ENCODE measurements at places on chromosomes 4 and X. TPM values are rescaled to one million over a fixed set of nuclear protein-coding genes. Genes with fewer than 3 reads are reported as not detected.

GRCh38 chr4:16977081-16977480, 78.6 kb upstream of the LDB2 start:
- no peaks in the 10 kb centered on the region for H3K27me3 ChIP-seq
- no peak for DNase-seq
- H3K4me1 ChIP-seq = no peaks in the 10 kb centered on the region

DNA sequence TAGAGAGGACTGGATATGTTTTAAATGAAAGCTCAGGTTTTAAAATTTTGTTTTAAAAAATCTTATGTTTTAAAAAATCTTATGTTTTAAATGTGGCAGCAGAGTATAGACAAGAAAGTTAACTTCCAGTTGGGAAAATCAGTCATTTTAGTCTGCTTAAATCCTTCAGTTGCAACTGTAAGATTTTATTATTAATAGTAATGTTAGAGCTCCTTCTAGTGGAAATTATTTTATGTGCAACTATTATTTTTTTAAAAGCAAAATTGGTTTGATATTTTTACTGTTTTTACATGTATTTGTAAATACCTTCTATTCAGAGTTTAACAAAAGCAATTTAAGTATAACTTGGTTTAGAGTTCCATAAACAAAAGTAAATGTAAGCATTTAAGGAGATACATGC, 8.5 kb upstream of the NUDT6 start:
- H3K4me1 ChIP-seq = no peaks in the 10 kb centered on the region
- peaks cover 5% of the 10 kb centered on the region for H3K36me3 ChIP-seq
- no peak for DNase-seq
- H3K27ac ChIP-seq = no peak overlapping the region
- H3K4me3 ChIP-seq = no peak overlapping the region

The ZFP42 gene
- not detected for total RNA-seq

- DNase-seq = no peak
- no peak within 1 kb of the TSS for H3K27ac ChIP-seq
- no peaks in the 10 kb centered on the region for H3K4me1 ChIP-seq
- peak within 1 kb of the TSS; percentile 42 for H3K4me3 ChIP-seq
- no peaks in the 10 kb centered on the region for H3K36me3 ChIP-seq
- peaks cover 55% of the 10 kb centered on the region for H3K27me3 ChIP-seq
Measured at GRCh38 chrX:71910643-71910985, at the start of gene NHSL2. Gene NHSL2, plus strand, starts transcription at chrX:71910845.

The KCNE5 gene
- total RNA-seq = 0.87 TPM

DNA sequence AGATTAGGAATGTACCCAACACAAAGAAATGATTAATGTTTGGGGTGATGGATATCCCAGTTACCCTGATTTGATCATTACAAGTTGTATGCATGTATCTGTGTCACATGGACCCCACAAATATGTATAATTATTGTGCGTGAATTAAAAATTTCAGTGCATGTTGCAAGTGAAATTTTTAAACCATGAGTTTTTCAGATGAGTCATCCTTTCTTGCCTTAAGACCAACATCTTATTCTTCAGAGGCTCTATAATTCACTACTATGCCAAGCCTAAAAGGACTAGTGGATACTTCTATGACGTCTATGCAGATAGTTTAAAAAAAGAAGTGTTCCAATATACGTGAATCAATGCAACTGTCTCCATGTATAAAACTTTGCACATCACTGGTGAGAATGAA, 113.0 kb upstream of the SH3RF1 start:
- no peak for DNase-seq
- H3K4me3 ChIP-seq = no peak overlapping the region
- no peaks in the 10 kb centered on the region for H3K36me3 ChIP-seq
- no peaks in the 10 kb centered on the region for H3K4me1 ChIP-seq
- H3K27me3 ChIP-seq = no peaks in the 10 kb centered on the region

GRCh38 chr4:71093745-71094144, 100.3 kb downstream of the DCK start:
- DNase-seq = no peak
- H3K4me3 ChIP-seq = no peak overlapping the region
- H3K27ac ChIP-seq = no peak overlapping the region
- H3K36me3 ChIP-seq = no peaks in the 10 kb centered on the region
- no peaks in the 10 kb centered on the region for H3K4me1 ChIP-seq

The RBMXL3 gene
- total RNA-seq = not detected

DNA sequence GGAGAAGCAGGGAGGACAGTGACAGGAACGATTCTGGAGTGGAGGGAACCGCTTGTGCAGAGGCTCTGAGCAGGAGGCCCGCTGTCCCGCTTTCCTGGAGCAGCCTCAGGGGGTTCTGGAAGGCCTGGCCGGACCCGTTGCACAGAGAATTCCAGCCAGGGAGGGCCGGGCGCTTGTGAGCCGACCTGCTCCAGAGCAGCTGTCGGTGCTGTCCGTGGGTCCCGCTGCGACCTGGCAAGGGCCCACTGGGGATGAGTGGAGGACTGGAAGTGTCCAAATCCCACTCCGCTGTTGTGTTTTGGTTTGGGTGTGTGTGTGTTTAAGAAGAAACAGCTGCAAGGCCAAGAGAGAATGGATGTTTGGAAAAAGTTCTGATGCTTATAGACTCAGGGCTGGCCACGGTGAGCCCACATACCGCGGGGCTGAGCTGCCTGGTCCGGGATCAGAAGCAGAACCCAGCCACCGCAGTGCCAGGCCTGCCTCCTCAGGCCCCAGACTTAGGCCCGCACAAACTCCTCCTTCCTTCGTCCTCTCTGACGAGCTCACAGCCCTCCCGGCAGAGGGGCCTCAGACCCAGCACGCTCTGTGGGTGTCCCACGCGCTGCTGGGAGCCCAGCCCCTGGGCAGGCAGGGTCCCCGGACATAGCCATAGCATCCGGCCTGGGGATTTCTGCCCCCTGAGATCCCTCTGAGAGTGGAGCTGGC, 73.9 kb downstream of the HTRA3 start:
- H3K4me1 ChIP-seq = no peaks in the 10 kb centered on the region
- H3K27me3 ChIP-seq = peaks cover 5% of the 10 kb centered on the region
- no peak overlapping the region for H3K4me3 ChIP-seq
- no peak overlapping the region for H3K27ac ChIP-seq
- DNase-seq = no peak
- no peaks in the 10 kb centered on the region for H3K36me3 ChIP-seq

The USP11 gene
- 60.1 TPM for total RNA-seq

DNA sequence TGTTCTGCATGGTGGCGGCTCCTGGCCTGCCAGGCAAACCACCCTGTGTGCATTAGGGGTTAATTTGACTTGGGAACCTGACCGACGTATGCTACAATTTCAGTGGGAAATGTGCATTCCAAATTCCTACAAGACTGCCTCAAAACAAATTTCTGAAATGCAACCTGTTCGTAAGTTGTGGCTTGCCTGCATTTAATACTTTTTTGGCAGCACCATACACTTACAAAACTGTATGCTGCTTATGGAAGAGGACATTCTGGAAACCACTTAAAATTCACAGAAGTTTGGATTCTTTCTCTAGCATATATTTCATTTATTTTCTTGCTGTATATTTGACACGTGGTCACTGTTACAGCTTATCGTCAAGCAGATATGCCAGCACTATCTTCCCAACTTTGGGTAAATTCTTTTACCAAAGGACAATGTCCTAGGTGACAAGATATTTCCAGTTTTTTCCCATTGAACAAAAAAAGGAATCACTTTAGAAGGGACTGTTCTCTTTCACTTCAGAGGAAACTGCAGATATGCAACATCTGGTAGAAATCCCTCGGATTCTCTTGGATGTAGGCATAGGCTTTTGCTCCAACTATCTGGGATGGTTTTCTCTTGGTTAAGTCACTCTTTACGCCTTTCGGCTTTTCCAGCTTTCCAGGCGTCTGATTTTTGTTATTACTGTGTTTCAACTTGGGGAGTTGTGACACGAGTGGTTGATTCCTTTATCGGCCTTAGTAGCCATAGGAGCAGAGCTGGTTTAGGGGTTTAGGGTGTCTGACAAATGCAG, 9.7 kb upstream of the TENM3 start:
- H3K27ac ChIP-seq = no peak overlapping the region
- no peak for DNase-seq
- H3K27me3 ChIP-seq = no peaks in the 10 kb centered on the region
- no peaks in the 10 kb centered on the region for H3K4me1 ChIP-seq

The KLHL4 gene
- 71.7 TPM for total RNA-seq

All from adrenal gland (tissue), 19 donors.